ENCODE measurements at places on chromosomes 16 and 17. TPM values are rescaled to one million over a fixed set of nuclear protein-coding genes. Genes with fewer than 3 reads are reported as not detected.

Gene SLC38A8
- total RNA-seq, result not detected

Gene GFER
- 9.5 TPM for total RNA-seq

Gene KATNIP
- 25.1 TPM for total RNA-seq

Gene CCL14
- not detected for total RNA-seq

Gene HEATR9
- not detected for total RNA-seq

Gene ZFP3
- total RNA-seq, result 2.2 TPM

Gene ACE
- 1.3 TPM for total RNA-seq

Gene GPR179
- under 0.01 TPM for total RNA-seq

Gene FOXF1
- total RNA-seq, result 10.3 TPM

Gene EFCAB5
- total RNA-seq, result under 0.01 TPM

Gene NTN1
- under 0.01 TPM for total RNA-seq

Gene TMEM114
- total RNA-seq, result not detected

Gene C16orf89
- total RNA-seq, result not detected

Gene HS3ST3A1
- total RNA-seq, result 15.5 TPM

Gene KRTAP1-1
- total RNA-seq, result not detected

Gene RAMP2
- total RNA-seq, result not detected

Gene CCDC154
- under 0.01 TPM for total RNA-seq

Gene MRPL12
- 12.6 TPM for total RNA-seq

Gene TAF1C
- 19.4 TPM for total RNA-seq

Gene PRAC1
- total RNA-seq, result not detected

Gene TSPAN10
- 2.3 TPM for total RNA-seq

Gene SLC6A2
- total RNA-seq, result not detected

Gene RPS15A
- 871 TPM for total RNA-seq

Gene MLYCD
- 3.2 TPM for total RNA-seq

Gene ZNF768
- 22.0 TPM for total RNA-seq

Gene TVP23C
- total RNA-seq, result 45.4 TPM

Gene HBM
- total RNA-seq, result not detected

Gene PROCA1
- 1.6 TPM for total RNA-seq

Gene GLTPD2
- total RNA-seq, result not detected

Gene MRM1
- total RNA-seq, result 3.9 TPM

Gene PSMD12
- total RNA-seq, result 19.6 TPM

All from fibroblast of villous mesenchyme (primary cell).